ENCODE measurements at places on chromosomes 3 and 15.

DNA sequence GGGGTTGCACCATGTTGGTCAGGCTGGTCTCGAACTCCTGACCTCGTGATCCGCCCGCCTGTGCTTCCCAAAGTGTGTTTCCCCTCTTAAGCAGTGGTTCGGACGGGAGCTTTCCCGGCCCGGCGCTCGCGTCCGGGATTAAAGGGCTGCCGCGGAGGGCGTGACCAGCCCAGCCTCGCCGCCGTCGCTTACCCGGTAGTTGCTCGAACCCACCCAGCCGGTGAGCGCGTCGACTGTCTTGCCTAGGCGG, 513 bp downstream of the CLASP2 start:
- peak; percentile 85 for DNase-seq

GRCh38 chr3:160210341-160210740, 14.9 kb upstream of the C3orf80 start:
- DNase-seq = no peak

GRCh38 chr3:123018683-123019082, 8.9 kb downstream of the SEMA5B start:
- no peak for DNase-seq

DNA sequence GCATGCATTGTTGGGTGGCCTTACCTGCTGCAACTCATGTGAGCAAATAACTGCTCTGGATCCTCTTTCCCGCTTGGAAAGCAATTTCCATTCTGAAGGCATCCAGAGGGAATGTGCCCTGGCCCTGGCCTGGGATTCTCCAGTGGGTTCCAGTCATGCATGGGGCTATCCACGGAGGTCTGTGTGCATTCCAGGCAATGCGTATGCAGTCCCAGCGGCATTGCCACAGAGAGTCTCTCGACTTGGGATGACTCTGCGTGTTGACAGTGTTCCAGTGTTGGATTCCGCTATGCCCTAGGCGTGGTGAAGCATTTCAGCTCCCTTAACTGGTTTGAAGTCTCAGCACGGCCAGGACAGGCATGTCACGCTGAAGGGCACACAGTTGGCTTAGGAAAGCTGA, 113.9 kb downstream of the SNRPN start:
- DNase-seq = no peak

GRCh38 chr3:158200955-158201354, 91.1 kb downstream of the RSRC1 start:
- DNase-seq = no peak

DNA sequence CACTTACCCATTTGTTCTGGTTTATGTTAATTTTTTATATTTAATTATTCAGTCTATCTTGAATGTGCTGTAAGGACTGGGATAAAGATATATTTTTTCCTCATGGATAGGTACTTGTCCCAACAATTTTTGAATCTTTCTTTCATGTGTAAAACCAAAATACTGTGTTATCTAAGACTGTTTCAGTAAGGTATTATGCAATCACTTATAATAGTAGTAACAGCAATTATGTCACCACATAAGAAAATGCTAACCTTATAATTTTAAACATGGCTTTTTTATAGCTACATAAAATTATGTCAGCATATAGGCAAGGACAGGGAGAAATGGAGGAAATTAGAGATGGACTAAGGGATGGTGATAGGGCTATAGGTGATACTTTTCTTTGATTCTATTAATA, 2.9 kb upstream of the CTDSPL start:
- DNase-seq = no peak

GRCh38 chr15:29925227-29926082, 103.2 kb upstream of the TJP1 start:
- peak; percentile 80 for DNase-seq

- no peak for DNase-seq
Measured at GRCh38 chr3:120196333-120196732, 88.7 kb downstream of the GPR156 start.

DNA sequence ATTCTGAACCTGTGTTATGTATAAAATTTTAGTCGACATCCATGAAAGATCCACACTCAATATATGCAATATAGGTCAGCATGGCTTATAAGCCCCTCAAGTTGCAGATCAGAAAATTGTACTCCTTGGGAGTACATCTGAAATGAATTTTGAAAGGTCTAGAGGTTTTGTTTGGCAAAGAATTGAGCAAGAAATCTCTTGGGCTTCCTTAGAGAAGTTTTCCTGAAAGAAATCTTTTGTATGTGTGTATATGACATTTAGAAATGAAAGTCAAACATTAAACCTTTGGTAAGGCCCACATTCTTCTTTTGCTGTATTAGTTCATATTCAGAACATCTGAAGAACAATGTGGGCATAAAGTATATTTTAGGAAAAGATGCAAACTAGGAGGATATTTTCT, 1006.6 kb downstream of the NAALADL2 start:
- no peak for DNase-seq

GRCh38 chr3:43266451-43266850, 19.9 kb upstream of the SNRK start:
- DNase-seq = no peak

DNA sequence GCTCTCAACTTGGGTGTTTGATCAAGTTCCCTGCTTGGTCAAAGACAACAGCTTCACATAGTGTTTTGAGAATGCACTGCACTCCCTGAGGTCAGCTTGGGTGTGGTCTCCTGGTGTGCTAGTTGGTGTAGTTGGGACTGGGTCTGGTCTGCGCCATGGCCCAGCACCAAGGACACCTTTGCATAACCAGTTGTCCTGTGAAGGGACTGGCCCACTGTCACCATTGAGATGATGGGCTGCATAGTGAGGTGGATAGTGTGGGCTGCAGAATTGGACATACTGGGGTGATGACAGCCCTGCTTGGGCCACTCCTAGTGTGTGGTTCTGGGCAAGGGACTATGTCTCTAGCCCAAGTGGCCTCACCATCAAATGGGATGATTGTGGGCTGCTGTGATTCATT, 9.5 kb downstream of the RPSA start:
- DNase-seq = no peak

DNA sequence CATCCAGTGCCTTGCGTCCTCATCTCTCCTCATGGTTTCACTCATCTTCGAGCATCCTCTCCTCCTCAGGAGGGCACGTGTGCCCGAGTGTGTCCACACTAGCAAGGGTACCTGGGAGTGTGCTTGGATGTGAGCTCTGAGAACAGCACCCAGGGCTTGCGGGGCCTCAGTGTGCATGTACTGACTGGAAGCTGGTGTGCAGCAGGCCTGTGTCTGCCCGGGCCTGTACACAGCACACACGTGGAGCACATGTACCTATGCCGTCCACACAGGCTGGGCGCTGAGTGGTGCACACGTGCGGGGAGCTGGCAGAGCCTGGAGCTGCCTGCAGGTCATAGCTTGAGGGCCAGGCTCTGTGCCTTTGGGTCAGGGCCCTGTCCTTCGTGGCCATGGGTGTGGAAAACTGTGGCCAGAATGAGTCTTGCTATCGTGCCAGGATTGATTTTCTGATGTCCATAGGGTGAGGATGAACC, 34.9 kb downstream of the TSPAN3 start:
- no peak for DNase-seq
